A673 (cell line): ENCODE measurements at places on chromosomes 7 and 10. TPM values are rescaled to one million over a fixed set of nuclear protein-coding genes. Genes with fewer than 3 reads are reported as not detected.

- DNase-seq = no peak
Observed at GRCh38 chr10:128922619-128923196, 544.3 kb upstream of the MGMT start.

GRCh38 chr10:71203716-71204115 lies 8.7 kb upstream of the UNC5B start:
- no peak for DNase-seq

- no peak for DNase-seq
Observed at GRCh38 chr7:108089381-108089780, 40.8 kb downstream of the LAMB4 start.

DNA sequence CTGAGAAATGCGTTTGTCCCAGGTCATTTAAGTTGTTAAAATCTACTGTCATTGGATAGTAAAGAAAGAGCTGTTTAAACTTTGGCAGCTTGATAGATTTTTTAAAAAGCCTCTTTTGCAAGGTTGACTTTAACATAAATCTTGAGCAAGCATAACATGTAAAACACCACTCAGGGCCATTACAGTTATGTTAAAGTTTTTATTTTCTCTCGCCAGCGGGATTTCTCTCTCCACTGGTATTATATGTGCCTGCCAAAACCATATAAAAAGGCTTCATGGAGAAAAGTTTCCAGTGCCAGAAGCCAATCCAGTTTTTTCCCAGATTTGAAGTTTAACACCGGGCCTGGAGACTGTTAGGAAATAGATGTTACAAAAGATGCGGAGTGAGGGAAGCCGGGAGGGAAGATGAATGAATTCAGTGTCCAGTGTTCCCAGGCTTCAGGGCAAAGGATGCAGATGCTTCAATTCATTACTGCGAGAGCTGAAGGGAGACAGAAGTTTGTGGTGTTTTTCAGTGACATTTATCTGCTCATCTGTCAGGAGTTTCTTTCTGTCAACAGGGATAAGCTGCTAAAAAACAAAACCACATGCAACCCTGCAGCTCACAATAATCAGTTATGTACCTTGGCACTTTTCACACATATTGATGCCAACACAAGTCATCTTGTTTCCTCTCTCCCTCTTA lies 155.5 kb downstream of the SPAG6 start:
- DNase-seq = no peak

DNA sequence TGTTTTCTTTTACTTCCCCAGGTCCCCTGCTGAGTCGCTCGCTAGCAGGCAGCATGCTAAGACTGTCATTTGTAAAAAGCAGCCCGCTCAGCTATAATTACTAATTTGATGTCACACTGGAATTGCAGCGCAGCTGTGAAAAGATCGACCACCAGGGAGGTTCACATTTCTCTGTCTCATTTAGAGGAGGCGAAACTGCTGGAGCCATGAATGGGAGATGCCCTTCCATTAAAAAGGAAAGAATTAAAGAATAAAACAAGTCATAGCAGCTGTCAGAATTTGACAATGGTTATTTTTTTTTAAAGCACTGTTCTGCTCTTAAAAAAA lies 153.5 kb downstream of the PIP4K2A start:
- DNase-seq = peak; percentile 81

Gene CLCN1
- not detected in 2 replicates for total RNA-seq

DNA sequence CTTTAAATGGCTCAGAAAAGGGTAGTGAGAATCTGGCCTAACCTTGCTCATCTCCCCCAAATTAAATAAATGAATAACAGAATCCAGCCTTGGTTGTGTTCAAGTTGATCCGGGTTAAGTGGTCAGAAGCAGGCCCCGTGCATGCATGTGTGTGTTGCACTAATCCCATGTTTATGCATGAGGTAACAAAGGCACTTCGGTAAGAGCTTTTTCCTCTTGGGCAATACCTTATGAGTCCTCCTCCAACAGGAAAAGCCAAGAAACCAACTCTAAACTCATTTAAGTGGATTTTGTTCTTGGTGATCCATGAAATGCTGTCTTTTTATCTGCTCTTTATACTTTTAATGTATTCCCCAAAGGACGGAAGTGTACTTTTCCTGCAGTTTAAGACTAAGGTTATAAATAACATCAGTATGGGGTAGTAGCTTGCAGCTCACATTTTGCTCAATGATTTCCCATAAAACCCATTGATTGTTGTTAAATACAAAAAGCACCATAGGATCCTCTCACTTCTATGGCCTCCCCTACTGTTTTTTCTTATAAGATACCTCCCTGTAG lies 104.9 kb upstream of the YAE1 start:
- DNase-seq = peak; percentile 86

DNA sequence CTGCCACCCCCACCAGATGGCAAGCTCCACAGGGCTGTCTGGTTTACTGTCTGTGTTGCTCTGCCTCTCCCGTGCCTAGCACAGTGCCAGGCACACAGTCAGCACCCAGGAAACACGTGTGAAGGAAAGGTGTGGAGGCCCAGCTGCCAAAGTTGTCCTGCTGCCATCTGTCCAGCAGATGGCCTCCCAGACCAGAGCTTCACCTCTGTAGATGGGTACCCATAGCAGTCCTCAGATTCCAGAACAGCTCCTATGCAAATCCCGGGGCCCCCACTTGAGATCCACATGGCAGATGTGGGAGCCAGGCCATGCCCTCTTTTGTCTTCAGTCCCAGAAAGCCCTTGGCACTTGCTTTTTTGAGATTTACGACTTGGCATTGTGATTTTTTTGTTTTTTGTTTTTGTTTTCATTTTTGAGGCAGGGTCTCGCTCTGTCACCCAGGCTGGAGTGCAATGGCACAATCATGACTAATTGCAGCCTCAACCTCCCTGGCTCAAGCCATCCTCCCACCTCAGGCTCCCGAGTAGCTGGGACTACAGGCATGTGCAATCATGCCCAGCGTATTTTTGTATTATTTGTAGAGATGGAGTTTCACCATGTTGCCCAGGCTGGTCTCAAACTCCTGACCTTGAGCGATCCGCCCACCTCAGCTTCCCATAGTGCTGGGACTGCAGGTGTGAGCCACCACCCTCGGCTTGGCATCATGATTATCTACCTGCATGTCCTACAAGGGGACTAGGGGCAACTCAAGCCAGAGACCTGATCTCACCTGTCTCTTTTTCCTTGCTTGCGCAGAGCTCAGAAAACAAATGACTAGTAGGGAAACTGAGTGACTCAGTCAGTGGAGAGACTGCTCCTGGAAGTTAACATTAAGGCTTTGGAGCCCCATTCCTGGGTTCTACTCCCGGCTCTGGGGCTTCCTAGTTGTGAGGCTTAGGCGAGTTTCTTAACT lies 16.9 kb upstream of the PALD1 start:
- peak; percentile 59 for DNase-seq

Gene OR6V1
- total RNA-seq = not detected in 2 replicates

DNA sequence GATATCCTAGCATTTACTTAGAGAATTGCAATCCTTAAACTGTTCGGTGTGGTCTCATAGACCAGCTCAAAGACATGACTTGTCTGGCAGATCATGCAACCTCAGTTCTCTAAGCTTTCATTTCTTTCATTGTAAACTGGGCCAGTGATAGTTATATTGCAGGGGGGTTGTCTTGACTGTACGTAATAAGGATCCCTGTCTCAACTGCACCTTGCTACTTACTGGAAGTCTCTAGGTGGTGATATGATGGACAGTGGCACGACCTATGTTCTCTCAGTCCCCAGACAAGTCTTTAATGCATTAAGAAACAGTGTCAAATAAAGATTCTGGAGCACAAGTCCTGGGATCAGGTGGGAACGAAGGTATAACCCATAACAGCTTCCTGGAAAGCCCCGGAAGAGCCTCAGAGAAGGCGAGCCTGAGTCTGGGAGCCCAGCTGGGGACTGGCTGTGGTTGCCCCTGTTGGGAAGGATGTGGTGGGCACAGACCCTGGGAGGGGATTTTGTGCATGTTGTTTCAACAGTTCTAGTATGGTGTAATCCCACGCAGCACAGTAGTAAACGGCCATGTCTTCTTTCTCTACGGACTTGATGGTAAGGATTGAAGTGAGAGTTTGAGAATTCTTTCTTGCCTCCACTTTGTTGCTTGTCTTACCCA lies 26.0 kb upstream of the TARP start:
- no peak for DNase-seq

- no peak for DNase-seq
Observed at GRCh38 chr10:113239566-113240350, 289.7 kb downstream of the TCF7L2 start.

Gene PSD
- total RNA-seq = 5.8 and 7.3 TPM in 2 replicates

DNA sequence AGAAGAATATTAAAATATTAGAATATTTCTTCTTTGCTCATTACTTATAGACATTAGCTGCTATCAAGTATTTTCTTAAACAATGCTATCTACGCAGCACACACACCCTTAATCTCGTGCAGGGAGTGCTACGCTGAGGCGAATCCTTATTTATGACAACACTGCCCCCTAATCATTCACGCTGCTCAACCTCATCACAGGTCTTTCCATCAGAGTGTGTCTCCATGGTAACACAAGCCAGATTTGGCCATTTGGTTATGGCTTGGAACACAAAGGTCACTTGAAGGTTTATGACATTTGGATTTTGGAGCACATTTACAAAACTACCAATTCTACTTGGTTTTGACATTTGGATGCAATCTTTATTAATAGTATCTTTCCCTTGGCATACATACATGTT lies 45.4 kb upstream of the MYO3A start:
- no peak for DNase-seq

DNA sequence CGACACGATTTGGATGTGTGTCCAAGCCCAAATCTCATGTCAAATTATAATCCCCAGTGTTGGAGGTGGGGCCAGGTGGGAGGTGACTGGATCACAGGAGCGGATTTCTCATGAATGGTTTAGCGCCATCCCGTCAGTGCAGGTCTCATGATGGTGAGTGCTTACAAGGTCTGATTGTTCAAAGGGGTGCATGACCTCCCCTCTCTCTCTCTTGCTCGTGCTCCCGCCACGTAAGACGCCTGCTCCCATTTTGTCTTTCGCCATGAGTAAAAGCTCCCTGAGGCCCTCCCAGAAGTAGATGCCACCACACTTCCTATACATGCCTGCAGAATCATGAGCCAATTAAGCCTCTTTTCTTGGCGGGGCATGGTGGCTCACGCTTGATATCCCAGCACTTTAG lies 71.5 kb upstream of the NANOS1 start:
- DNase-seq = no peak

DNA sequence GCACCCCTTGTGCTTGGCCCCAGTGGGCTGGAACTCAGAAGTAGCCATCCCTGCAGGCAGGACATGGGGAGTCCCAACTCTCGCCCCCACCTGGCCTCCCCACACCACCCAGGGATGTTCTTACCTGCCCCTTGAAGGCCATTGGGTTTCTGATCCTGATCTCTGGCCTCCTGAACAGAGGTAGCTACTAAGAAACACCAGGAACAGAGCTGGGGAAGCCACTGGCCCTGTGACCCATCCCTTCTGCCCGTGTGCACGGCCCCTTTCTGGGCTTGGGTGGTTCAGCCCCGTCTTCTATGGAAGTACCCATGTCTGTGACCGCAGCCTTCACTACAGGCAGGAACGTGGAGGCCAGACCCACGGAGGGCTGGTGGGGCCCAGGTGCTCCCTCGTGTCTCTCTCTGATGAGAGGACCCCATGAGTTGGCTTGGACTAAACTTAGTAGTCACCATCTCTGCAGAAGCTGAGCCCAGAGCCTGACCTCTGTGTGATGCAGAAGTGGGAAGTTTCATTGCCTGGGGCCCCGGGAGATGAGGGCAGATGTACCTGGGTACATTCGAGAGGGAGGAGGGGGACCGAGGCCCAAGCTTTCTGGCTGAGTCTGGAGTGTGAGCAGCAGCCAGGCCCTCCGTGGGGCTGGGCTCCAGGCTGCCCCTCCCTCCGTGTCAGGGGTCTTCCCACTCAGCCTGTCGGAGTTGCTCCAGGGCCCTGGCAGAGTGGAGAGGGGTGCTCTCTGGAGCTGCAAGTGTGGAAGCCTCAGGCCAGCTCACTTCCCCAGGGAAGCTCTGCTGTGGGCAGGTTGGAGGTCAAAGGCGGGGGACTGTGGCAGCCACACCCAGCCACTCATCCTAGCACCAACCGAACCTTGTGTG lies 81.0 kb downstream of the MKI67 start:
- no peak for DNase-seq

GRCh38 chr10:120188950-120189349 lies 268.1 kb upstream of the PLPP4 start:
- DNase-seq = no peak

GRCh38 chr10:114869520-114869892 lies 47.9 kb downstream of the FHIP2A start:
- peak; percentile 44 for DNase-seq

DNA sequence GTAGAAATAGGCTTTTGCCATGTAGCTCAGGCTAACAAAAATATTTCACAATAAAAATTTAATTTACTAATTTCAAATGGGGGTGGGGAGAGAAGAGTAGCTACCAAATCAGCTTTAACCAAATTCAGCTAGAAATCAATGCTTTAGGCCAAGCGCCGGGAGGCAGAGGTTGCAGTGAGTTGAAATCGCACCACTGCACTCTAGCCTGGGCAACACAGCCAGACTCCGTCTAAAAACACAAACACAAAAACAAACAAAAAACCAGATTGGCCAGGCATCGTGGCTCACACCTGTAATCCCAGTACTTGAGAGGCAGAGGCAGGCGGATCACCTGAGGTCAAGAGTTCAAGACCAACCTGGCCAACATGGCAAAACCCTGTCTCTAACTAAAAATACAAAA lies 9.4 kb downstream of the UBE2H start:
- DNase-seq = no peak

- DNase-seq = no peak
Observed at GRCh38 chr10:1688531-1688930, 48.8 kb downstream of the ADARB2 start.

DNA sequence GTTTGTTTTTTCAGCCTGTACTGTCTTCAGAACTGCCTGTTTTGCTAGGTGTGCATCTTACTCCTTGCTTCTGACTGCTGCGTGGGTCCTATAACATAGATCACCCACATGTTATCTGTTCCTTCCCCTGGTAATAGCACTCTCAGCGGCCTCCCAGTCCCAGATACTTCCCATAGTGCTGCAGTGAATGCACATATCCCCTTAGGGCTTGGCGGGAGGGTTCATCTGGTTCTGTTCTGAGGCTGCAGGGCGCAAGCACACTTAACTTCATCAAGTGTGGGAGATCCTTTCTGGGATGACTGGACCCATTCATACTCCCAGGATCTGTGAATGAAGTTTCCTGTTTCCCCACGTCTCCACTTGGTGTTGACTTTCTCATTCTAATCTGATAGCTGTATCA lies 90.7 kb downstream of the CELF2 start:
- no peak for DNase-seq

GRCh38 chr7:140033036-140033435 lies 29.7 kb downstream of the PARP12 start:
- no peak for DNase-seq

DNA sequence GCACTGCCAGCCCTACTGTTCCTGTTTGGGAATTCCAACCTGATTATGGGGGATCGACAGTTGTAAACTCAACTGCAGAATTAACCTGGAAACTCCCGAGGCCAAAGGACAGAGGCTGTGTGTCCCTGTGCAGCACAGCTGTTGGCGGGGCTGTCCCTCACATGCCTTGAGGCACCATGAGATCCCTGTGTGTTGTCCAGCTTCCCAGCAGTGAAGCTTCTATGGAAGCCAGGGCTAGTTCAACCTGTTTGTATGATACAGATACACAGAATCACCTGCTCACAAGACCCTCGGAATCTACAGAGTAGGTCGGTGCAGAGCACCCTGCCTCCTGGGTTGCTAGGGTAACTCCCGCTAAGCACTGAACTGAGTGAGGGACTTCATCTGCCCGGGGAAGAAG lies 61.0 kb upstream of the EFCAB10 start:
- no peak for DNase-seq
